ENCODE measurements at places on chromosomes 12 and 14. TPM values are rescaled to one million over a fixed set of nuclear protein-coding genes. Genes with fewer than 3 reads are reported as not detected.

GRCh38 chr12:115062741-115063140, 378.8 kb upstream of the TBX3 start:
- DNase-seq = no peak

Gene EID3
- 0.75 TPM for polyA plus RNA-seq

Gene CMKLR1
- 0.31 TPM for polyA plus RNA-seq

- DNase-seq = no peak
These were observed 255.0 kb downstream of the TMEM132C start for GRCh38 chr12:128521981-128522380.

Gene PAN2
- 37.1 TPM for polyA plus RNA-seq

Gene CHGA
- polyA plus RNA-seq = 5.6 TPM

- DNase-seq = no peak
These were observed 934.9 kb downstream of the LRFN5 start for GRCh38 chr14:42541535-42542001.

Gene TAC3
- polyA plus RNA-seq = not detected

Gene KSR2
- 0.15 TPM for polyA plus RNA-seq

DNA sequence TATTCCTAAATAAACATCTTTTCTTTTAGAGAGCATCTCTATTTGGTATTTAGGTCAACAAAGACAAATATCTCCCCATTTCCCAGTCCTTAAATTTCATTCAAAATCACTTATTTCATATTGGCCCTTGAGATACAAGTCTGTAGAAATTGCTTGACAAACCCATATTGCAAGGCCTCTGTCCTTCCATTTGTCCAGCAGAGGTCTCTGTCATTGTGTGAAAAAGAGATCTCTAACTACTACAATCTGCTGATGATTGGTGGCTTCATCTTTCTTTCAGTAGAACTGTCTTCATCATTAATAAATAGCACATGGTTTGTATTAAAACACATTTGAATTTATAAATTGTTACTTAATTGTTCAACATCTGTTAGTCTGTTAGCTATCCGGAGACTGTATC, 252.6 kb downstream of the ACSS3 start:
- DNase-seq = no peak

Gene LPAR5
- 0.03 TPM for polyA plus RNA-seq

GRCh38 chr12:58189893-58190292, 248.5 kb downstream of the ATP23 start:
- DNase-seq = no peak

Gene TAS2R46
- polyA plus RNA-seq = not detected

Gene GLT1D1
- 0.06 TPM for polyA plus RNA-seq

GRCh38 chr14:98136012-98136789, 1135.8 kb downstream of the BCL11B start:
- DNase-seq = no peak

DNA sequence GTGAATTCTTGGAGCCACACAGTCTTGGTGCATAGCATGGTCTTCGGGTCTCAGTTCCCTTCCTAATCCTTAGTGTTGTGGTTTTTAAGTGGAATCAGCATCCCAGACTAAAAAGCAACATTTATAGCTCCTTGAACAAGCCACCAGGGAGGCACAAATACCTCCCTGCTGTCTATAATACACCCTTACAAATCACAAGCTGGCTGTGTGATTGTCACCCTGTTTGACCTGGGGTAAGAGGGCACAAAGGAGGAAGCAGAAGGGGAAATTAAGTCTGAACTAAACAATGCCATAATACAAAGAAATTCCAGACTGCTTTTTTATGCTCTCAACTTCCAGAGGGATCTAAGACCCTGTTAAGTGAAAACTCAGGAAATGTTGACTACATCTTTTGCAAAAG, 7.7 kb upstream of the MMP19 start:
- DNase-seq = no peak

- DNase-seq = no peak
These were observed 23.6 kb downstream of the PYGL start for GRCh38 chr14:50920482-50921230.

DNA sequence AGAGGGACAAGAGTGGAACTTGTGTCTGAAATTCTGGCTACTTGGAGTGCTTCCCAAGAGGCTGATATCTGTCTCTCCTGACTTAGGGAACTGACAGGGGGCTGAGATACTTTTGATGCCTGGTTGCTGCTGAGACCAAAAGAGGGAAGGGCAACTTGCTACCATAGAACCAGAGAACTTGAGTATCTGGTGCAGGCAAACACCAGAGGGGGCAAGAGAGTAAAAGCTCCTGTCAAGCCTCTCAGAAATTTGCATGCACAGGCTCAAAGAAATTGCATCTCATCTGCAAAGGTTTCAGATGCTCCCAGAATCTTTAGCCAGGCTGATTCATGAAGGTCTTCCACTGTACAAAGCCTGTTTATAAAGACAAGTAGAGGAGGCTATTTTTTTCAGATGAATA, 391.3 kb upstream of the FOXG1 start:
- peak; percentile 0 for DNase-seq

GRCh38 chr14:20002319-20002718, 356 bp downstream of the OR4Q2 start:
- DNase-seq = no peak

- no peak for DNase-seq
These were observed 390.7 kb downstream of the APAF1 start for GRCh38 chr12:99035803-99036202.

DNA sequence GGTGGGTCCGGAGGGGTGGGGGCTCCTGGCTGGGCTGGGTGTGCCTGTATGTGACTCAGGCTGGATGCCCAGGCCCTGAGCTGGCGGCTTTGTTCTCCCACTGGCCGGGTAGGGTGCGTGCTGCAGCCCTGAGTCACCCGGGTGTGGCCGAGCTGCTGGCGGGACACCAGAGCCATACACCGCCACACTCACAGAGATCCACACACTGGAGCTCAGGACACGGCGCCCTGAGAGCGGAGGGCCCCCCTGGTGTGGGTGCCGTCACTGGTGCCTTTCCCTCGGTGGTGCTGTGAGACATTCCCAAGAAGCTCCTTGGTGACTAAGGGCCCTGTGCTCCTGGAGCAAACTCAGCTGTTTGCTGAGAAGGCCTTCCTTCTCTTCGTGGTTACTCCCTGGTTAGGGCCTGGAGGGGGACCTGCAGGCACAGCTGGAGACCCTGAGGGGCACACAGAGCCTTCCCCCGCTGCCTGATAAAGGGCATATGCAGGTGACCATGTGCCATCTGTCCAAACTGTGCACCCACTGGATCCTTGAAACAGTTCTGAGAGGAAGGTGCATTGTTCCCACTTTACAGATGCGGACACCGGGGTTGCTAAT, 44.3 kb downstream of the KRT80 start:
- peak; percentile 58 for DNase-seq
